ENCODE measurements at places on chromosomes 16 and 17.

GRCh38 chr17:15451680-15452079 lies 15.7 kb downstream of the CDRT4 start:
- DNase-seq: no peak

DNA sequence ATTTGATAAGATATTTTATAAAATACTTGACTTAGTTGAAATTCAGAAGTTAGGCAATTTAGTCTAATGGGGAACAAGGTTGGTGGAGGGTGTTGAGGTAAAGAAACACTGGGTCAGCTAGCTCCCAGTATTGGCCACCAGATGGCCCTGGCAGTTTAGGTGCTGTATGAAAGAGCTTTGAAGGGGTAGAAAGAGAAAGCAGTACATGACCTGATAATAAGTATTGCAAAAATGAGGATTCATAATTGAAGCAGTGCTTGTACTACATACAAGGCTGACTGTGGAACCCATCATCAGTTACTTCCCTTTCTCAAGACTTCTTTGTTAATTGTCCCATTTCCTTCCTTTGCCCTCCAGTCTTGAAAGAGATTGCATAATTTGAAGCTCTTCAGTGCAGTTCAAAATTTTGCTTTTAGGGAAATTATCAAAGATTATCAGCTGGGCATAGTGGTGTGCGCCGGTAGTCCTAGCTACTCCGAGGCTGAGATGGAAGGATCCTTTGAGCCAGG lies 29.4 kb downstream of the TANC2 start:
- DNase-seq: no peak

- DNase-seq: no peak
Observed at GRCh38 chr17:49834118-49834743, 13.6 kb downstream of the TAC4 start.

GRCh38 chr17:64400642-64401041 lies 10.0 kb upstream of the PECAM1 start:
- no peak for DNase-seq

- DNase-seq: no peak
Observed at GRCh38 chr17:40910441-40910841, 25.4 kb upstream of the KRT20 start.

Data from right forelimb (tissue), 1 donor.